ENCODE measurements at places on chromosomes 5 and 9.

DNA sequence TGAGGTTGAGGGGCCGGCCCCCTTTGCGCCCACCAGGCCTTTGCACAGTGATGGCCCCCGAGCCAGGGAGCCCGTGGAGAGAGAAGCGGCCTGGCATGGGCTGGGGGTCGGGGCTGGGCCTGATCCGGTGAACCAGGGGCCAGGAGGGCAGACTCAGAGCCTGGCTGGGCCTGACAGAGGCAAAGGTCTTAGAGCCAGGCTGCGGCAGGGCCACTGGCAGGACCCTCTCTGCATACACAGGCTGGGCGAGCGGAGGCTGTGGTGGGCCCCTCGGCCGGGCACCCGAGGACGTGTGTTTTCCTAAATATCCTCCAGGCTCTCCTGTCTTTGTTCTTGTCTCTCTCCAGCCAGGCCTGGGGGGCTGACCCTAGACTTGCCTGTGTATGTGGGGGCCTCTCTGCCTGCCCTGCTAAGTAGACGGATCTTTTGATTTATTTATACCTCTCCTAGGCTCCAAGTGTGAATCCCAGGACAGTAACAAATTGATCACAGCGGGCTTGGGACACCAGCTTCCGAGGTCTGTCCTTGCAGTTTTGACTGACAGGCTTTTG is 933 bp downstream of the NEK6 start:
- DNase-seq, result peak; percentile 83

DNA sequence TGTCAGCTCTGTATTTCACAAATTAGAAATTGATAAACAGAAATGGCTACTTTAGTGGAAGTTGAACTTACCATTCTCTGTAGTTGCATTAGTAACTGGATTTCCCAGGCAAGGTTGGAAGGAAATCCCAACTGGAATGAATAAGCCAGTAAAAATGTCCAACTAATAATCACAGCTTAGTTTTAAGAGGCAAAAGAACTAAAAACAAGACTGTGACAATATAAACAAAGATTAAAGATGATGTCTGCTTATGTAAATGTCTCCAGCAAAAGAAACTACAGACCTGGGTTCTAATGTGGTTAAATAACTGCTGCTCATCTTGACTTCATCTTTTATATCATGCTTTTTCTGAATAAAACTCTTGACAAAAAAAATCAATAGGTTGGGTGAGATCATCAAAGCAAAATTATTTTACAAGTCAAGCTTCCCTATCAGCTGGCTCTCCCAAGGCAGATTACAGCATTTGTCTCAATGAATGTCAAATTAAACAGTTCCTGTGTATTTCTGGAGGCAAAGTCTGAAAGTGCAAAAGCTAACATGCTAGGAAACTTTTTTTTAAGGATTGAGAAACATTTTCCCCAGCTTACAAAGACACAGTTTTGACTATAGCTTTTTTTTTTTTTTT is 62.3 kb upstream of the HMHB1 start:
- no peak for DNase-seq

DNA sequence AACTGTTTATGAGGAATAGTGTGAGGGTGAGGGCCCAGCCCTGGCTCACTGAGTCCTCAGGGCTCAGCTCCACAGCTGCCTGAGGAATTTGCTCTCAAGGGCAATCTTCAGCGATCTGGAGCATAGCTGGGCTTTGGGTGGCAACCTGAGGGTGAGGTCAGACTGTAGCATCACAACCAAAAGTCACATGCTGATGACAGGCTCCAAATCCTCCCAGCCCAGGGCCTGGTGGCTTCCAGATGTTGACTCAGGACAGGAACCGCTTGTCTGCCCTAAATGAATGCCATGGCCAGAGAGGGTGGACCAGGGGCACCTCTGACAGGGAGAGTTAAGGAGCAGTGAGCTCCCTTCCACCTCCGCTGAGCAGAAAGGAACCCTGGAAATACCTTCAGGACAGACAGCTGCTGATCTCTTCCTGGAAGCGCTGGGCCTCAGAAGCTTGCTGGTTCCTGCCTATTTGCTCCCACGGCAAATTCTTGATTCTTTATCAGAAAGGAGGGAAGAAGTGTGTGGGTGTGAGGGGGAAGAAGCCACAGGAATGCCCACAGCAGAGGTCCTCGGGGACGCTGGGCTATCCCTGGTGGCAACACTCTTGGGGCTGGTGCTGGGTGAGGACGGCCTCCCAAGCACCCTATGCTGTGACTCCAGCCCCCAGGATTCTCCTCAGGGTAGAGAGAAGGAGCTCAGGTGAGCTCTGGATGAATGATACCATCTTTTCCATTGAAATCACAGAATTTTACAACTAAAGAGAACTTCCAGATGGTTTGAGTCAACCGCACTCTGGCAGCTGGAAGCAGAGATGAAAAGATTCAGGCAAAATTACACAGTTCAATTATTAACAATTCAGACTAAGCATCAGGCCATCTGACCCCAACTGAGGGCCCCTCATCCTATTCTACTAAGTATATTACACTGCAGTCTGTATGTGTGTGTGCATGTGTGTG is 13.8 kb upstream of the CTSL start:
- peak; percentile 65 for DNase-seq

- DNase-seq, result no peak
These were observed 171.2 kb downstream of the HSPA4 start for GRCh38 chr5:133222979-133223378.

DNA sequence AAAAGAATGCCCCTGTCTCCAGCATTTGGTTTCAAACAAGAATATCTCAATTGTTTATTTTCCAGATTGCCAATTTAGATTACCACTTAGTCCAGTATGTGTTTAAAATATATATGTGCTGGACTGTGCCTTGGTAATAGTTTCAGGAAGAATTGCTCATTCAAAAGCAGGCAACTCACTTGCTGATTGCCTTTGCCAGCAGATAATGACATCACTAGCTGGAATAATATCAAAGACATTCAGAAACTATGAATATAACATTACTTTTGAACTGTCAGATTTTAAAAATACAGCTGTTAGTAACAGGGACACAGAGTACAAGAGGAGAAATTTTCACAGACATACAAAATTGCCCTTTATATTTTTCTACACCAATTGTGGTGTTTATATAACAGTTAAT is 96.0 kb upstream of the ITGA2 start:
- DNase-seq, result no peak

DNA sequence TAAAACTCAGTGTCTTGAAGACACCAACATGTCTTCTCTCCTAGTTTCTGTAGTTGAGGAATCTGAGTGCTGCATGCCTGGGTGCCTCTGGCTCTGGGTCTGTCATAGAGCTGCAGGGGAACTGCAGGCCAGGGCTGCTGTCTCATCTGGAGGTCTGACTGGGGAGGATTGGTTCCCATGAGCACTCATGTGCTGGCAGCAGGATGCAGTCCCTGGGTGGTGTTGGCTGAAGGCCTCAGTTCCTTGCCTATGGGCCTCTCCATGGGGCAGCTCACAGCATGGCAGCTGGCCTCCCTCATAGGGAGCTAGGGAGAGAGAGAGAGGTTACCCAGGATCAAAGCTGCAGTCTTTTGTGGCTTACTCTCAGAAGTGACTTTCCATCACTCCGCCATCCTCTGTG is 22.6 kb downstream of the UBE2QL1 start:
- DNase-seq, result peak; percentile 24

GRCh38 chr5:149310947-149311658 is 34.2 kb upstream of the GRPEL2 start:
- peak; percentile 61 for DNase-seq

DNA sequence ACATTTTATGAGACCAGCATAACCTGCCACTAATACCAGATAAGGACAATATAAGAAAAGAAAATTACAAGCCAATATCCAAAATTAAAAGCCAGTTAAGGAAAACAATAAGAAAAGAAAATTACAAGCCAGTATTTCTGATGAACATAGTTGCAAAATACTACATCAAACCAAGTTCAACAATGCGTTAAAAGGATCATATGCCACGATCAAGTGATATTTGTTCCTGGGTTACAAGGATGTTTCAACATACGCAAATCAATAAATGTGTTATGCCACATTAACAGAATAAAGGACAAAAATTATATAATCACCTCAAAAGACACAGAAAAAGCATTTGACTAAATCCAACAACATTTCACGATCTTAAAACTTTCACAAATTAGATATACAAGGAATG is 431.9 kb downstream of the ELAVL2 start:
- DNase-seq, result no peak

- no peak for DNase-seq
These were observed 219.0 kb upstream of the PIK3R1 start for GRCh38 chr5:67996596-67996995.

DNA sequence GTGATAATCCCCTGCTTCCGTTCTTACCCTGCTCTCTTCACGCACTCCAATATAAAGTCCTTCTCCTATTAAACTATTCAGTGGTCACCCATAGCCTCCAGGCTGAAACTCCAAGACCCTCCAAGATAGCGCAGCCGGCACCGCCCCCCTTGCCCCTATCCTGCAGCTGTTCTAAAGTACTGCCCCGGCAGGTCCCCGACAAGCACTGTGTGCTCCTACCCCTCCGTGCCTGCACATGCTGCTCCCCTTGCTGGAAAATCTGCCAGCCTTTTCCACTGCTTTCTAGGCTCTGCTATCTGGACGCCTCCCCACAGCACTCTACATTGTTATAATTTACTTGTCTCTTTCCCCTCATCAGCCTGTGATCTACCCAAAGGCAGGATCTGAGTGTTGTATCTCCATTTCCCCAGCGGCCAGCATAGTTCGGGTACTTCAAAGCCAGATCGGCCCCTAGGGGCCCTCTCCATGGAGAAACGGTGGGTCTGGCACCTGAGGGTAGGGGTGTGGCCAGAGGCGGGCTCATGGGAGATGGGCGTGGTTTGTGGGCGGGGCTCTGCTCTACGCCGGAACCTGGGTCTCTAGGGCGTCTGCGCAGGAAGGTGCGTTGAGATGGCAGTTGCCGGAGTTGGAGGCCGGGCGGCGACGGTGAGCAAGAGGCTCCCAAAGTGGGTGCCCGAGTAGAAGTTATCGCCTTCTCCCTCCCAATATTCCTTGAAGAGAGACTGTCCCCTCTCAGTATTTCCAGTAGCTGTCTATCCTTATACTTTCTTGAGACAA is 83.5 kb upstream of the RUSC2 start:
- peak; percentile 99 for DNase-seq

DNA sequence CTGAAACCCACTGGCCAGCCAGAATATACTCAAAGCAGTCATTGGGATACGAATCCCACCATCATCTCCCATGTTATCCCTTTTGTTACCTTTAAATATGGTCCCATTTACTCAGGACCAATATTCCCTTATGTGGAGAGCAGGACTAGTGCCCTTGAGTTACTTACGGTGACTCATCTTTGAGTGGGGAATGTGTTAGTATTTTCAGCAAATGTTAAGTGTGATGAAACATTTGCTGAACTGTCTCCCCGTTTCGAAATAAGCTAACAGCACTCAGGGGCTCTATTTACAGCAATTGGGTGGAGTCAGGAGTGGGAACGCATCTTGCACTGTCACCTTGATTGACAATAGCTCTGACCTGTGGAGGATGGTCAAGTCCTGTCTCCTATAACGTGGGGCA is 67.4 kb downstream of the CTSL start:
- DNase-seq, result no peak

DNA sequence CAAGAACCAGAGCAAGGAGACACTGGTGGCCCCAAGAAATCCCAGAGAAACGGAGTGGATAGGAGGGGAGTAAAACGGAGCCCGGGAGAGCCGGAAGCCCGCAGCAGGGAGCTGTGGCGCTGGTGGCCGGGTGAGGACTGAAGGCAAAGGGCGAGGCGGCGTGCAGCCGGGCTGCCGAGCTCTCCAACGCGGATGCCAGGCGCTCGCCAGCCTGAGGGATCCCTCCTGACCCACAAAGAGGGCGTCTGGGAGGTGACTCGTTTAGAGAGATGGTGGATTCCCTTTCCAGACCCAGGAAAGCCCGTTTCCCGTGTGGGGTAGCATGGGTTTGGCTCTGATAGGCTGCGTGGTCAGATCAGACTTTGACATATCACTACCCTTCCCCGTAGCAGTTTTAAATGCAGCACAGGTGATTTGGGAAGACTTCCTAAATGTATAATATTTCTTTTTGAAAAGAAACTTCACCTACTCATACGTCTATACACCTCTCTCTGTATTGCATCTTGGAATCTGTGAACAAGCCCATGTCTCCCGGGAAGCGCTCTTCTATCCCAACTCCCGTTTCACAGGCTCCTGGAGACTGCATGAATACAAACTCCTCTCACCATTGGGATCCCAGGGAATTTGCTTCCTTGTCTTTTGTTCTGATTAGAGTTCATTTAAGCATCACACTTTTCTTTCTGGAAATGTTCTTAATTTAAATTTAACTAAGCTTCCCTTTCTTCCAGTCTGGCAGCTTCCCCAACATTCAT is 158.1 kb downstream of the C9orf152 start:
- peak; percentile 81 for DNase-seq

- no peak for DNase-seq
These were observed 30.0 kb upstream of the JMY start for GRCh38 chr5:79205965-79206364.

GRCh38 chr5:73005886-73006285 is 50.0 kb downstream of the FCHO2 start:
- no peak for DNase-seq

GRCh38 chr5:72293495-72294055 is 26.5 kb downstream of the MRPS27 start:
- no peak for DNase-seq

DNA sequence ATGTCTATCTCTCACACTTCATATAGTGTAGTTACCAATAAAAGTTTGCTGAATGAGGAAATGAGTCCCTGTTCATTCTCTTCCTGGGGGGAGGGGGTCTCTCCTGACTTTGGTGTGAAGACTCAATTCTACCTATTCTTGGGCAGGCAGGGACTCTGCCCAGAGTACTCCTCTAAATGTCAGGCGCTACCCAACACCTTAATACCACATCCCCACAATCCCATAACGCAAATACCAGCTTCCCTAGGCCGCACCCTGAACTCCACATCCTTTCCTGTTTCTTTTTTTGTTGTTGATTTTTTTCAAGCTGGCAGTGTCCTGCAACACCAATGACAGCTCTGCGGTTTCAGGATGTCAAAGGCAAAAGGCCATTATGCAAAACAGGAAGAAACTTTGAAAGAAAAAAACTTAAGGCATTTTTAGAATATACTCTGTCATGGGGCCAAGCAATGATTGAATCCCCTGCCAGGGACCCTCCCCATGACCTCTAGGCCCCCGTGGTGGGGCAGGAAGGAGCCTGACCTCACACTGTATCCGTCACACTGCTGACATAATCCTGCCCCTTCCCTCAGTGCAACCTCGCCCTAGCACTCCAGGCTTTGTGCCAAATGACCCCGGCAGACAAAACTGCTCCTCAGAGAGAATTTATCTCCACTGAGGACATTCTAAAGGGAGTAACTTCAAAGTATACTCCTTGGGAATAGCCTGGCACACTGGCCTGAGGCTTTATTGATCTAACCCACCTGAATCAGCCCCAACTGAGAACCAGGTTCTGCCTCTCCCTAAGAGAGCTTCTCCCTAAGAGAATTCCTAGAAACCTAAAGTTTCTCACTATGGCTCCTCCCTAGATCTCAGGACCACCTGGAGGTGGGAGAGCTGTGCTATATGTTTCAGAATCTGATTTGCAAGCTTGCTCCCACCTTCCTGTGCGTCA is 8.0 kb downstream of the B4GALT1 start:
- DNase-seq, result no peak

- no peak for DNase-seq
These were observed 10.5 kb downstream of the LNPEP start for GRCh38 chr5:96946381-96946780.

GRCh38 chr5:14399054-14399692 is 182.4 kb upstream of the OTULINL start:
- DNase-seq, result no peak

Data from endodermal cell (in vitro differentiated cells).